ENCODE measurements at places on chromosomes 5 and 9.

GRCh38 chr5:57529864-57530263 lies 47.3 kb upstream of the ACTBL2 start:
- DNase-seq: no peak

DNA sequence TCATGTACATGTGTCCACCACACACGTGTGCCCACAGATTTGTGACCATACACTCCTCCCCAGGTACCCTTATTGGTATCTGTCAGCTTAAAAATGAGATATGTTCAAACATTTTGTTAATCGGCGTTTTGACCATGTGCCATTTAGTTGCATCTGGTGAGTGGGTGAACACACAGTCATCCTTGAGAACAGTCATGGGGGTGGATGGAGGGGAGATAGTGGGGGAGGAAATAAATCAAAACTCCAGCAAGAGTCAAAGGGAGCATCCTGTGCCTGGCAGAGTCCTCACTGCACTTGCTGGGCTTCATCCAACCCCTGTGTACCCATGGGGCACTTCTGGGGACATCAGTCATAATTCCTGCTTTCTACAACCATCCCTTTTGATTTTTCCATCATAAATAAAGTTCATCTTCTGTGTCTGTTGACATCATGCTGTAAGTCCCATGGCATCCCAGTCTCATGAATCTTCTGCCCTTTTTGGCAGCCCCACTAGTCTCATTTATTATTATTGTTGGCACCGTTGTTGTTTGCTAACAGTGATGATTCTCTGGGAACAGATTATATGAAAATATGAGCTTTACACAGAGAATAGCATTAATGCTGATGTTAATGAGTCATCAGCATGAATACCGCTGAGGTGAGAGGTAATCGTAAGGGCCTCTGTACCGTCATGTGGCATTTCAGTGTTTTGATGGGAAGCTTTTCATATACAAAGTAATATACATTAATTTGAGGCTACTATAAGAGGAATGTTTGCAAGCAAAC lies 24.4 kb upstream of the CLK4 start:
- no peak for DNase-seq

DNA sequence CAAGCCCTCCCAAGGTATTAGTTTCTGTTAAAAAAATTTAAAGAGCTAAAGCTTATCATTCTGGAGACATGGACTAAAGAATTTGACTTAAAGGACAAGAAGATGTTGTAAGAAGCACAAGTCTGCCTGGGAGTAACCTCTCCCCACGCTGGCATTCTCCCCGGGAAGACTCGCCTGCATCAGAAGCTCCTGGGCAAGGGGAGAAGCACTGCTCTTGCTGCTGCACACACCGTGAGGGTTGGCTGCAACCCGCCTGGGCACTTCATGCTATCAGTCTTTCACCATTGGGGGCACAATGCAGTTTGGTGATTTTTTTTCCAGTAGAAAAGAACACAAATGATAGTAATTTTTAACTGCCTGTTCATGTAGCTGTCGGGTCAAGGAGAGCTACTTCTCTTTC lies 192.5 kb upstream of the PANK3 start:
- no peak for DNase-seq

DNA sequence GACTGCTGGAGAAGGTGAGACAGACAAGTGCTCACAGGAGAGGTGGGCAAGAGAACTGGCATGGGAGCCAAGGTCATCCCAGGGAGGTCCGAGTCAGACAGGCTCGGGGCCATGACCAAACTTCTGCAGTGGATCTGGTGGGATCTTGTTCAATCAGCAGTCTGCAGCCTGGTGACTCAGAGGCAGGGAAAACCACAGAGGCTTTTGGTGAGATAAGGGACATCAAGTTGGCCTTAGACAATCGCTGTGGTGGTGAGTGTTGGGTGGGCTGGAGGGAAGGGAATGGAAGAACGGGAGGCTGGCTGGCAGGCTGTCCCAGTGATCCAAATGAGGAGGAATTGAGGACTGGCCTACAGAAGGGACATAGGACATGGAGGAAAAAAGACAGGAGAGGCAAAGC lies 123.8 kb downstream of the TMEM174 start:
- no peak for DNase-seq

DNA sequence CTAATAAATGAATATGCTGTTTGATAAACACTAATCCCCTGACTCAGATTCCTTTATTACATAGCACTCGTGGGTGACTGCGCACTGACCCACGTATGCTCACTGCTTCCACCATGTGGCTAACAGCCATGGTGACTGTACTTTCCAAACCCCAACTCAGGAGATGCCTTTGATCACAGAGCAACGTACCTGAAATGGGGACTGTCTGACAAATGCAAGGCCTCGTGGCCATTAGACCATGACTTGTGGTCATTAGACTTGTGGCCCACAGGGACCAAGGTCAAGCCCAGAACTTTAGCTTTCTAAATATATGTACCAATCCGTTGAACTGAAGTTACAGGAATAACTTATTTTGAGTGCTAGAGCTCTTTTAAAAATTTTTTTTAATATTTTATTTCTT lies 46.6 kb downstream of the CYFIP2 start:
- DNase-seq: no peak
